MCF 10A (cell line): ENCODE measurements at places on chromosomes 11 and 22.

DNA sequence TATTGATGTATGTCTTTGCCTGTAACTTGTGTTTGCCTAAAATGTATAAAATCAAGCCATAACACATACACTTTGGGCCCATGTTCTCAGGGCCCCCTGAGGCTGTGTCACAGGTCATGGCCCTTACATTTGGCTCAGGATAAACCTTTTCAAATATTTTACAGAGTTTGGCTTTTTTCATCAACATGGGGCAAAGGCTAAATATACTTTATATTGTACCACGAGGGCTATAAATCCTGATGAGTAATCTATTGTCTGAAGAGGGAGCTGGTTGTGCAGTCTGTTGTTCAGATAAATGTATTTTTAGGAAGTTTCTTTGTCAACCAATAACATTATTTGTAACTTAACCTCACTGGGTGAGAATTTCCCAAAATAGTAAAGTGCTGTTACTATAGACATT is 404.6 kb upstream of the DDI1 start:
- no peak for DNase-seq

- no peak for DNase-seq
Observed at GRCh38 chr22:48536541-48537342, 1290.9 kb downstream of the BRD1 start.

DNA sequence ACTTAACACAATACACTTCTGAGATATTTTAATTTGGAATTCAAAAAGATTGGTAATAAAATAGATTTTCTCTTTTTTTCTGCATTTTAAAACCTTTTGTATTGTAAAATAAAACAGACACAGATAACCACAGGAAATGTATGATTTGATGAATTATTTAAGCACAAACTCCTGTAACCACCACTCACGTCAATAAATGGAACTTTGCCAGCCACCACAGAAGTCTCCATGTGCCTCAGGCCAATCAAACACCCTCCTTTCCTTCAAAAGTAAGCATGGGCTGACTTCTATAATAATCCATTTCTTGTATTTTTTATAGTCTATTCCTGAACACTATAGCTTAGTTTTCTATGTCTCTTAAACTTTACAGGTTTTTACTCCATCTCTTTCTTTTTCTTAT is 721.7 kb downstream of the DLG2 start:
- DNase-seq = peak; percentile 13

GRCh38 chr11:89181111-89181510 is 3.4 kb downstream of the TYR start:
- DNase-seq = no peak

DNA sequence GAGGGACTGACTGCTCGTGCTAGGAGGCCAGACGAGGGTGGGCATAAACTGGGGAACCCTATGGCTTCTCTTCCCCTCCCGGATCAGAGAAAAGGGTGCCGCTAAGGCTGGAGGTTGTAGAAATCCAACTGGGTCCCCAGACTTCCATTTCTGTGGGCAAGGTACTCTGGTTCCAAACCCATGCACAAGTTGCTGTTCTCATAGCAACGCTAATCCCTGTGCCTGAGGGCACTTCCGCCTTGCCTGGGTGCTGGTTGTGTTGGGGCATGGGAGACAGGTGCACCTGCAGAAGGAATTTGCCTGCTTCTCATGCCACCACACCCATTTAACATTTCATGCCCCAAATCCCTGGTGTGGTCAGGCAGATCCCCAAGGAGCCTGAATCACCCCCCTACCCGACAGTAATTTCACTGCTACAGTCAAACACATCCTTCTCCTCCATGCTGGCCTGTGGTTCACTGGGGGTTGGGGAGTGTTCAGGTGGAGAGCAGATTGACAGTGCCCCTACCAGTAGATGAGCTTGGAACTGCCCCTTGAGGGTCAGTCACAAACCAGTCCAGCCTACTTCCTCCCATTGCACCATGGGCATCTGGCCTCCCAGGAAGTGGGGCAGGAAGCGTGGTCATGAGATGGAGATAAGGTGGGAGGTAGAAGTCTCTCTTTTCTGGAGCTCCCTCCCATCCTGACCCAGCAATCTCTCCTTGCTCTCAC is 1.2 kb downstream of the C2CD2L start:
- DNase-seq = peak; percentile 77

DNA sequence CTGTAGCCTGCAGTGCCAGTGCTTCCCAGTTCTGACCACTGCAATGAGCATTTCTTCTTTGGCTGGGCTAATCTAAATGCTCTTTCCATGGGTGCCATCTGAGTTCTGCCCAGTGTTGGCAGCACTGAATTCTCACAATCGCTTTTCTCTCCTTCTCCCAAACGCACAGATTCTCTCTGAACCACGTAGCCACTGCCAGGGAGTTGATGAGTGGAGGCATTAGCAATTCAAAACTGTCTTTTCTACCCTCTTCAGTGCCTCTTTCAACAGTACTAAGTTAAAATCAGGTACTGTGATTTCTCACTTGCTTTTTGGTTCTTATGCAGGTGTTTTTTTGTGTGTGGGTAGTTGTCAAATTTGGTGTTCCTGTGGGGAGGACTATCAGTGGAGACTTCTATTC is 745.0 kb upstream of the ANO5 start:
- DNase-seq = no peak

DNA sequence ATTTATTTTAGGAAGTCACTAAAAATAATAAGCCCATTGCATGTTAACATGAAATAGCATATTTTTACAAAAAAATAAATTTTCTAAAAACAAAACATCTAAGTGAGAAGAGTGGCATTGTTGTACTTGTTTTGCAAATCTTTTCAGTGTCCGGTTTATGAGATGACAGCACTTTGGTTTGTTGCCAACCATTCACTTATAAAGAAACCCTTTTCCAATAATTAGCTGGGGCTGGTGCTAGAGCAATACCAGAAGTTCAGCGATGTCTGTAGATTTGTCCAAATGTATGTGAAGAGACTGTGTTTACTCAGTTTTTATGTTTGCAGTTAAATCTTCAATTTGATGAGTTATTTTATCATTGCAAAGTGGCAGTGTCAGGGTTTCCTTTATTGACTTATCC is 22.1 kb upstream of the KRTAP5-7 start:
- no peak for DNase-seq

GRCh38 chr11:109750964-109751363 is 329.0 kb downstream of the C11orf87 start:
- no peak for DNase-seq

- DNase-seq = peak; percentile 44
Observed at GRCh38 chr11:62393061-62393611, 25.7 kb upstream of the SCGB1A1 start.

DNA sequence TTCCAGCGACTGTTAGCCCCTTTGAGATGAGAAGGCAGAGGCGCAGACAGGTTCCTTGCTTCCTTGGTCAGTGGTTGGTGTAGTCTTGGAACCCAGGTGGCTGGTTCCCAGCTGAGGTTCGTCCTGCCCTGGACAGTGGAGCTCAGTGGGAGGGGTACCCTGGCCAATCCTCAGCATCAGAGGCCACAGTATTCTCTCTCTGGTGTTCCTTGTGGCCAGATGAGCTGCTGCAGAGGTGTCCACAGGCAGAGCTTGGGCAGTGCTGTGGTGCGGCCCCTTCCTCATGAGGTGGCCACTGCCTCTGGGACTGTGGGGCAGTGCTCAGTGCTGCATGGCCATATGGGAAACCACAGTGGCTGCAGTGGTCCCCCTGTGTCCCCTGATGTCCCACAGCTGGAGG is 61.8 kb downstream of the CTTN start:
- no peak for DNase-seq

- DNase-seq = peak; percentile 96
Observed at GRCh38 chr11:44709966-44710365, 16.8 kb upstream of the TSPAN18 start.

- peak; percentile 20 for DNase-seq
Observed at GRCh38 chr11:91871791-91872190, 352.8 kb upstream of the FAT3 start.

GRCh38 chr11:126147208-126148111 is 64.0 kb downstream of the RPUSD4 start:
- no peak for DNase-seq

- no peak for DNase-seq
Observed at GRCh38 chr11:16193897-16194381, 162.4 kb downstream of the SOX6 start.

DNA sequence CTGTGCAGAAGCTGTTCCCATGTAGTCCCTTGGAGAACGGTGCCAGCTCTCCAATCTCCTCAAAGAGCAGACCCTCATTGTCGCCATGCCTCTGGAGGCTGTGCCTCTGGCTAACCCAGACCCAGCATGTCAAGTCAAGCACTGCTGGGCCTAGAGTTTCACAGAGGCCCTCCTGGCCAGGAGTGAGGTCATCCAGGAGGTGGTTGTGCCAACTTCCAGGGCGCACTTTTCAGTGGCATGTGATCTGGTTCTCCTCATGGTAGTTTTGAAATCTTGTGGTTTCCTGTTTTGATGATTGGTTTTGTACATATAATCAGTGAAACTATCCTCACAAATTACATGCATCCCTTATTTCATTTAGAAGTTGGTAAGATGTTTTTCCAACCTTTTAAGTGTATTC is 78.9 kb downstream of the PPFIBP2 start:
- peak; percentile 95 for DNase-seq

GRCh38 chr22:42719656-42720262 is 911 bp downstream of the A4GALT start:
- peak; percentile 42 for DNase-seq

DNA sequence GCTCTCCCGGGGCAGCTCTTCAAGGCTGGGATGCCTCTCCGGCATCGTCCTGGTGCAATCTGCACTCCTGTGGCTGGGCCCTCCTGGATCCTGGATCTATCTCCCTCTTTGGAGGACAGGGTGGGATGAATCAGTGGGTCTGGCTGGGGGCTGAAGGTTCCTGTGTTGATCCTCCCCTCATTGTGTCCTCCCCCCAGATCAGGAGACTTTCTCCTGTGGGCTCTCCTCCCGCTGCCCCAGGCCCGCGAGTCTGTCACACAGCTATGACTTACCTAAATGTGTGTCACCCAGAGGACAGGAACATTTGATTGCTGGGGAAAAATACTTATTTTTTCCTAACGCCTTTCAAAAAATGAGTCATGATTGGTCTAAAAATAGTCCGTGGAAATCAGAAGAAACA is 106.8 kb upstream of the NECTIN1 start:
- DNase-seq = no peak

GRCh38 chr11:97746818-97747217 is 1273.9 kb upstream of the CNTN5 start:
- no peak for DNase-seq

- DNase-seq = no peak
Observed at GRCh38 chr22:22746061-22746962, 101.9 kb downstream of the GGTLC2 start.

GRCh38 chr11:94325681-94326080 is 21.3 kb downstream of the IZUMO1R start:
- DNase-seq = peak; percentile 67

DNA sequence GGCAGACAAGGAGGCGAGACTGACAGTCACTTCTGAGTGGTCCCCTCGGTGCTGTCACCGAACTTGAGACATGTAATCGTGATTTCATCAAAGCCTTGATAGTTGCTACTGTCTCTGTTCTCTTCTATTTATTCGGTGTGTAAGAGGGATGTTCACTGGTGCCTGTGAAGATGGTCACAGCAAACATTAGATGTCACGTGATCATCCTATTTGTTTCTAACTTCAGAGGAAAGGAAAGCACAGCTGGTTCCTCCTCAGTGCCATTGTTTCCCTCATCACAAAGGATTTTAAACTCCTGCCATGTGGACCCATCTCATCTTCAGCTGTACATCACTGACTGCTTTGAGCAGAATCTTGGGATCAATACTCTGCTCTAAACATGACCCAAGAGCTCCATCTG is 73.1 kb upstream of the CLMP start:
- DNase-seq = no peak

GRCh38 chr11:96186806-96187205 is 156.2 kb downstream of the MAML2 start:
- DNase-seq = no peak

DNA sequence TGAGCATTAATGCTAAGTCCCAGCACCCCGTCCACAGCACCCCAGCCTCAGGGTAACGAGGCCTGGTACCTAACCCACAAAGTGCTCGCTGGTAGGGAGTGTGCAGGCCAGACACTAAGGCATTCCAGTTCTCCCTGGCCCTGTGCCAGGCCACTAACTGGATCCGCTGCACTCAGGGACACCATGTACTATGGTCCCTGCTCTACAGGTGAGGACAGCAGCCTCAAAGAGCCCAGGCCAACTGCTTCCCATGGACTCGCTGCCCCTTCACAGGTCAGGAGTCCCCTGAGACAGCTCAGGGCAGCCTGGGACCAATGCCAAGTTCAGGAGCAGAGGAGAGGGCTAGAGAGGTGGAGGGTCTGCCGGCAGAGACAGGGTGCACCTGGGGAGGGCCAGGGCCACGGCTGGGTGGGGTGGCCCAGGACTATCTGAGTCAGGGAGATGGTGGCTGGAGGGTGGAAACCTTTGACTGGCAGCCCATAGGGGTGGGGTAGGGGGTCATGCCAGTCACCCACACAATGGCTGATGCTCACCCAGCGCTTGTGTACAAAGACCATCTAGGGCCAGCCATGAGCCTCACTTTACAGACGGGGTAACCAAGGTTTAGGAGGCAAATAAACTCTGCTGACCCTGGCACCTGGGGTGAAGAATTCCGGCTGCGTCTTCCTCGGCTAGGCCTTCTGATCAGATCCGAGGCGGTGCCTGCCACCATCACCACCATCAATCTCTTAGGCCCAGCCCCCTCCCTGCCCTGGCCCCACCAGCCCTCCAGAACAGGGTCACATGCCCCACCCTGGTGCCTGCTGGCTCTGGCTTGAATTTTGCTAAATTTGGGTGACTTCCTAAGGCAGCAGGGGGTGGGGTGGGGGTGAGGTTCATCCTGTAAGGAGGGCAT is 5.6 kb downstream of the OSBPL5 start:
- DNase-seq = no peak

GRCh38 chr11:19814421-19814820 is 101.8 kb downstream of the NAV2 start:
- no peak for DNase-seq

DNA sequence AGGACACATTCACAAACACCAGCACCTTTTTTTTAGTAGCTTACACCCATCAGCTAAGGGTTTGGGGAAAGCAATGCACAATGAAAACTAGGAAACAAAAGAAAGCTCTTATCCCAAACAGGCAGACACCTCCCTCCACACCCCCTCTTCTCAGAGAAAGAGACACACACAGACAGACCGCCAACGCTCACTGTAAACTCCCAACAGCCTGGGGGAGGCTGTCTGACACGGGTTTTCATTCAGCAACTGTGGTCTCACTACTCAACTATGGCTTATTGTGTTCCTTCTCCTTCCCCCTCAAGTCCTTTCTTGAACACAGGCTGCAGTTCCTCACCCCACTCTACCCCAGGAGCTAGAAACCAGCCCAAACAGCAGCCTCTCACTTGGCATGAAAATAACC is 123.4 kb downstream of the C11orf58 start:
- no peak for DNase-seq

DNA sequence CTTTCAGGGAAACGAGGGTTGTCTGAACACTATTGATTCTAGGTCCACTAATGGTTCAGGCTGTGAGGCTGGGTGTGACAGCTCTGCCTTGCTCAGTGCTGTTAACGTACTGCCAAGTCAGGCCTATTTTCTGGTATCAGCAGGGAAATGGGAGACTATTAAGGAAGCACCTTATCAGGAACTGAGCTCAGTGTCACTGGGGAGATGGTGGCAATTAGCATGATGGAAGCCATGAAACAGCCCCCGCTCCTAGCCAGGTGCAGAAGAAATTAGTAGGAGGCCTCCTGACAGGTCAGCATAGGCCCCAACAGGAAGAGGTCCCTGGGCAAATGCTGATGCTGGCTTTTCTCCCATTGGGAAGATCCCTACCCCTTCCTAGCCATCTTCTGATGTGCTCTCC is 42.6 kb upstream of the LMO2 start:
- DNase-seq = no peak
